ENCODE measurements at places on chromosomes 5 and 9.

GRCh38 chr9:35102465-35102768 is 514 bp downstream of the STOML2 start:
- peak; percentile 19 for DNase-seq

DNA sequence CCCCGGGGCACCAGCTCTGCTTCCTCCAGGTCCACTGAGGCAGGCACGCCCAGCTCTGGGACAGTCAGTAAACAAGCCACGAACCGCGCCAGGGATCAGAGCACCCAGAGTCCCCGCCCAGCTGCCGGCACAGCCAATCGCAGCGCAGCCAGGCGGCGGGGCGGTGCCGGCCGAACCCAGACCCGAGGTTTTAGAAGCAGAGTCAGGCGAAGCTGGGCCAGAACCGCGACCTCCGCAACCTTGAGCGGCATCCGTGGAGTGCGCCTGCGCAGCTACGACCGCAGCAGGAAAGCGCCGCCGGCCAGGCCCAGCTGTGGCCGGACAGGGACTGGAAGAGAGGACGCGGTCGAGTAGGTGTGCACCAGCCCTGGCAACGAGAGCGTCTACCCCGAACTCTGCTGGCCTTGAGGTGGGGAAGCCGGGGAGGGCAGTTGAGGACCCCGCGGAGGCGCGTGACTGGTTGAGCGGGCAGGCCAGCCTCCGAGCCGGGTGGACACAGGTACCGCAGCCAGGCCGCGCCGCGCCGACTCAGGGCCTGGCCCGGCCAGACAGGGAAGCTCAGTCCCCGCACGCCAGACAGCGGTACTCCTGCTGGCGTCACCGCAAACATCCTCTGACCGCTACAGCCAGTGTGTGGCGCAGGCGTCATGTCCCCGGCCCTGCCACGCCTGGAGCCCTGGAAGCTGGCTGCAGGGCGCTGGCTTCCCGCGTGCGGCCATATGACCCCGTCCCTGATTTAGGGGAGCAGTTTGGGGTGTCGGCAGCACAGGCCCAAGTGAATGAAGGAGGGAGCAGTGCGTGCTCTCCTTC is at the start of gene CTSL:
Gene CTSL, plus strand, starts transcription at position 220 of the 810 bp plus-strand sequence. CDS start 1,485 bp downstream, outside the sequence.
- peak; percentile 82 for DNase-seq

- DNase-seq = peak; percentile 77
Measured at GRCh38 chr5:172860520-172861443, 26.7 kb downstream of the ERGIC1 start.

DNA sequence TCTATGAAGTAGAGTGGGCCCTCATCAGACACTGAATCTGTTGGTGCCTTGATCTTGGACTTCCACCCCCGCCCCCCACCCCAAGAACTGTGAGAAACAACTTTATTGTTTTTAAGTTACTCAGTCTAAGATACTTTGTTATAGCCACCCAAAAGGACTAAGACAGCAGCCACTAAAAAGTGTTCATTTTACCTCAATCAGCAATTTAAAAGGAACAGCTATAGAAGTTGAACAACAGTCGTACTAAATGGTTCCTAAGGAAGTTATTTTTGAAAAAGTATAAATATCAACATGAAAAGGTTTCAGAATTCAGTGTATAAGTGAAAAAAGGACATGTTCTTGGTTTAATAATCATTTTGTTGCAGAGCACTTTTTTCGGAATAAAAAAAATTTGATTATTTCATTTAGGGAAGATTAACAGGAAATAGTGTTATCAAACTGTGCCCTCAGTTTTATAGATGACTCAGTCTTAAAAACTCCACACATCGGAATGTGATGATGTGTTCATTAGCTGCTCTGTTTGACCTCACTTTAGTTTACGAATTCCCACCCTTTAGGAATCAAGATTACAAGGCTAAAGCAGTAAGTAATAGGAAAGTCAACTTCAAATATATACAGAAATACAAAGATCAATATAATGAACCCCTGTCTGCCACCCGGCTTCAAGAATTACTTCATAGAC is 71.2 kb downstream of the MTAP start:
- DNase-seq = peak; percentile 72

GRCh38 chr5:107832746-107833145 is 162.0 kb upstream of the EFNA5 start:
- DNase-seq = no peak

DNA sequence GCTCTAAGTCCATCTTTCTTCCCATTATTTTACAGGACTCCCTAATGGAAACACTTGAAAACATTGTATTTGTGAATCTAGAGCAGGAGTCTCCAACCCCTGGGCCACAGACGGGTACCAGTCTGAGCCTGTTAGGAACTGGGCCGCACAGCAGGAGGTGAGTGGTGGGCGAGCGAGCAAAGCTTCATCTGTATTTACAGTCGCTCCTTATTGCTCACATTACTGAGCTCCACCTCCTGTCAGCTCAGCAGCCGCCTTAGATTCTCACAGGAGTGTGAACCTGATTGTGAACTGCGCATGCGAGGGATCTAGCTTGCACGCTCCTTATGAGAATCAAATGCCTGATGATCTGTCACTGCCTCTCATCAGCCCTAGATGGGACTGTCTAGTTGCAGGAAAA is 111.0 kb downstream of the MED27 start:
- DNase-seq = no peak

- DNase-seq = no peak
Measured at GRCh38 chr9:108637340-108637739, 218.4 kb downstream of the ACTL7B start.

GRCh38 chr5:61732369-61732768 is 400.3 kb downstream of the ZSWIM6 start:
- DNase-seq = no peak

GRCh38 chr5:78569441-78569840 is 79.1 kb downstream of the LHFPL2 start:
- DNase-seq = peak; percentile 55

GRCh38 chr9:129665814-129666520 is 520 bp downstream of the PRRX2 start:
- no peak for DNase-seq

DNA sequence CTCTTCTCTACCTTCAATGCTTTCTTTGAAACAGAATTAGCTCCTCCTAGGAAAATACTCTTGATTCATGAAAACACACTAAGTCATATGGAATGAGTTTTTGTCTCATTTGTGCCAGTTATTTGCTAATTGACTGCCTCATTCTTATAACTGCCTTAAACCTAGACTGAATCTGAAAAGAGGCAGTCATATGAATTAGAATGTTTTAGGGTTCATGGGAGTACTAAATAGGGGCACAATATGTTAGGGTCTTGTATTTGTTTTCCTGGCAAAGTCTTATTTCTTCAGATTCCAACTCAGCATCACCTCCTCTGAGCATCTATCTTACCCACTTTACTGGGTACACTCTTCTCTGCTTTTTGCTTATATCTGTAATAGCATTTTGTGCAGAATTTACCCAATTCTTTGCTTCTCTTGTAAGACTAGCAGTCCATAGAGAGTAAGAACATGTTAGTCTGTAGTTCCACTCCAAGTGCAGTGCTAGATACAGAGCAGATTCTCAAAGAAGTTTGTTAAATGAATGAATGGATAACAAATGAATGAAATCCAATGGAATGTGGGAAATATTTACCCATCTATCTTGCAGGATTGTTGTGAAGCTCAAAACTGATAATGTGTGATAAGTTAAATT is 43.9 kb upstream of the ALDH1A1 start:
- DNase-seq = no peak

- DNase-seq = no peak
Measured at GRCh38 chr9:14136047-14136635, 177.8 kb downstream of the NFIB start.

GRCh38 chr9:111922324-111923013 is 25.9 kb downstream of the UGCG start:
- DNase-seq = no peak

GRCh38 chr5:132394667-132395259 is 25.3 kb downstream of the SLC22A5 start:
- DNase-seq = peak; percentile 73

GRCh38 chr5:34923694-34924461 is 5.5 kb upstream of the DNAJC21 start:
- DNase-seq = peak; percentile 85

GRCh38 chr9:132244582-132245455 is 83.0 kb downstream of the NTNG2 start:
- peak; percentile 13 for DNase-seq

DNA sequence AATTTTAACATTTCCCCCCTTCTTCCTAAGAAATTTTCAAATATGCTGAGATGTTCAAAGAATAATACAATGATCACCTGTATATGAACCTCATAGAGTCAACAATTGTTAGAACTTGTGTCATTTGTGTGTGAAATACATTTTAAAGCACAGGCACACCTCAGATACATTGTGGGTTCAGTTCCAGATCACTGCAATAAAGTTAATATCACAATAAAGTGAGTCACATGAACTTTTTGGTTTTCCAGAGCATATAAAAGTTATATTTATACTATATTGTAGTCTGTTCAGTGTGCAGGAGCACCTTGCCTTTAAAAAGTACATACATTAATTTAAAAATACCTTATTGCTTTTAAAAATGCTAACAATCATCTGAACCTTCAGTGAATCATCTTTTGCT is 50.0 kb downstream of the MCCC2 start:
- no peak for DNase-seq

- DNase-seq = no peak
Measured at GRCh38 chr5:95626701-95627100, 6.8 kb downstream of the GPR150 start.

GRCh38 chr9:112496074-112496722 is 9.6 kb downstream of the KIAA1958 start:
- DNase-seq = no peak

- no peak for DNase-seq
Measured at GRCh38 chr5:102850503-102850902, 95.4 kb downstream of the PAM start.

GRCh38 chr9:6924988-6925563 is 167.3 kb downstream of the KDM4C start:
- DNase-seq = no peak

- DNase-seq = no peak
Measured at GRCh38 chr9:132513416-132513815, 69.0 kb upstream of the BARHL1 start.

DNA sequence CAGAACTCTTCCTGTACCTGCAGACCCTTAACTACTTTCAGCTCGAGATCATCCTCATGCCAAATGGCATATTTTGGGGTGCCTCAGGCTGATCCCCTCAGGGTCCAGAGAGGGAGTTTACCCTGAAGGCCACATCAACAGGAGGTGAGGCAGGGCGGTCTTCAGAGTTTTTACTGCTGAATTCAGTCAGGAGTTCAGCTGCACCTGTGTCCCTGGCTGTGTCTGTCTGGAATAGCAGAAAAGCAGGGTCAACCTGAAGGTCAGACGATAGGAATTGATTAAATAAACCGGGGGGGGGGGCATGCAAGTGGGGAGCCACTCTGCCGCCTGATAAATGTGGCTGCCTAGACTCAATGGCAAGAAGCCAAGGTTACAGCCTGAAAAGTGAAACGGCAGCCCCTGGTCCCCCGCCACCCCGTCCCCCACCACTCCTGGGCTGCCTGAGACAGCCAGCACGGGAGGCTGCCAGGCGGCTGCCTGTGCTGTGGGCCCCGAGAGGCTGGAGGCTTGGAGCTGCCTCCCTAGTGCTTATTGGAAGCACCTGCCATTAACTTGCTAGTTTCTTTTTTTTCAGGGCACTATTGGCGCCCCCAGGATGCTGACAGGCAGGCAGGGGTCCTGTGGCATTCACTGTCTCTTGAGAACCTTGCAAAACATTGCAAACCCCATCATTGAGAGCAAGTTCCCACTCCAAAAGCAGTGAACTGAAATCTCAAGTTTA is 182.7 kb upstream of the PPP1R26 start:
- DNase-seq = no peak

DNA sequence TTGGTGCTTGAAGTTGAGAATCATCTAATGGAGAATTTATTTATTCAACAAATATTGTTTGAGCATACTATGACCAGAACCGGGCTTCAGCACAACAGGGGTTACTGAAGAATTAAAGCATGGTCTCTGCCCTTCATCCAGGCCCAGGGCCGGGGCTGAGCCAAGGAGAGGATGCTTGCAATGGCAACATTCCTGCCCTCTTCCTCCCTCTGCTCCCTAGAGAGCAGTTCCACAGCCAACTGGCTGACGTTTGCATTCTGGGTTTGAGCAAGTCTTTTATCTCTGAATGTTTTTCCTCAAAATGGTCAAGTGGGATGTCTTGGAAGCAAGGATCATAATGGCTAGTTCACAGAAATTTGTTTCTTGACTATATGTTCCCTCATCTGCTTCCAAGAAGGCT is 80.7 kb downstream of the GLDC start:
- no peak for DNase-seq

DNA sequence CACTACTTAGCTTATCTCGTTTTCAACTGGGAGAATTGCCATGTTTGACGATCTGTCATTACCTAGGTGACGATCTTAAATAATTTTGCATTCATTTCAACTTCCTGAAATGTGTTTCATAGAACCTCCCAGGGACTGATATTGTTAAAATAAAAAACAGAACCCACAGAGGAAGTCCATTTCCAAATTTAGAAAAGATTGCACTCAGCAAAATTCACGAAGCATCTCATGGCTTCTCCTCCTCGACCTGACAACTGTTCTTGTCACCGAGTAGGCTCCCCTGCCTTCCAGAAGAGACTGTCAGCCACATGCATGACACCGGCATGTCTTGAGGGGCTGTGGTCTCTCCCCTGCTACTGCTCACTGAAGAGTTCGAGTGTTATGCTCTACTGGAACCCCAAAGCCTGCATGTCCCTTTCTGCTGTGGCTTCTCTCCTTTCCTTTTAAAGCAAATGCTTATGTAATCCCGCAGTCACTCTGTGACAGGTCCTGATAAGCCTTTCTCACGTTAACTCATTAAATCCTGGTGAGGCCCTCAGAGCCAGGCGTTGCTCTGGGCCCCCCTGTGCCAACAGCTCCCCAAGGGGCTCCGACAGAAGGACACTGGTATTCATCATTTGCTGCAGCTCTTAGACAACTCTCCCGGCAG is 26.8 kb upstream of the ANKRD33B start:
- DNase-seq = no peak
